IMR-90 (cell line): ENCODE measurements at places on chromosomes 11 and 22. TPM values are rescaled to one million over a fixed set of nuclear protein-coding genes. Genes with fewer than 3 reads are reported as not detected.

GRCh38 chr11:135006800-135007199 is 594.8 kb upstream of the B3GAT1 start:
- no peak for DNase-seq

- DNase-seq, result no peak
Observed at GRCh38 chr11:6574816-6575715, 28.4 kb downstream of the RRP8 start.

GRCh38 chr11:91819777-91820176 is 404.8 kb upstream of the FAT3 start:
- no peak for DNase-seq

- no peak for DNase-seq
Observed at GRCh38 chr11:84144531-84144930, 858.4 kb upstream of the CCDC90B start.

DNA sequence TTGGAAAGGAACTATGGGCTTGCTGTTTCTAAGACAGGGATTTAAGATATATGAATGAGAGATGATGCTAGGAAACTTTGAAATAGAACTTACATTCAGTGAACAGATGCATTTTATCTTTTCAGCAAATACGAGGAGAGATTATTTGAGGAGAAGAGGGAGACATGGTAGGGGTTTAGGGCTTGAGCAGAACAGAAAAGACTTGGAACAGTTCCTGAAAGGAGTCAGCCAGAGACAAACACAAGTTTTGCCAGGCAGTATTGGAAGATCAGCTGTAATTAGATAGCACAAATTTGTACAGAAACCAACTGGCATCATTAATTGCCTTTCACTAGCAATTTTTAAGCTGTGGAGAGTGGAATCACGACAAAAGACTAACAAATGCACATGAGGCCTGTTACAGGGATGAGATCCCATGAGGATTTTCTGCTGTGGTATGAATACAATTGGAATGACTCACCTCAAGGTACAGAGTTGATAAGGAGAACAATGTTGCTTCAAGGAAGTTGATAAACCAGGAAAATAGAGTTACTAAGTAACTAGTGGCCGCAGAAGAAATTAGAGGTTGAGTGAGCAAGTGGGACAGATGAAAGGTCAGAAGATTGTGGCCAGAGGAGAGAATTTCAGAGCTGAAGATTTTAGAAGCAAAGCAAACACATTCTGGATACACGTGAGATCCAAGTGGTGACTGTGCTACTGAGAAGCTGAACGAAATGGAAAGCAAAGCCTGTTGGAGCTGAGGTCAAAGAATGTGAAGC is 67.9 kb downstream of the CYB5R2 start:
- DNase-seq, result peak; percentile 62

GRCh38 chr11:75924966-75925784 is 110.2 kb downstream of the UVRAG start:
- DNase-seq, result no peak

- no peak for DNase-seq
Observed at GRCh38 chr11:44334356-44335004, 24.5 kb upstream of the ALX4 start.

DNA sequence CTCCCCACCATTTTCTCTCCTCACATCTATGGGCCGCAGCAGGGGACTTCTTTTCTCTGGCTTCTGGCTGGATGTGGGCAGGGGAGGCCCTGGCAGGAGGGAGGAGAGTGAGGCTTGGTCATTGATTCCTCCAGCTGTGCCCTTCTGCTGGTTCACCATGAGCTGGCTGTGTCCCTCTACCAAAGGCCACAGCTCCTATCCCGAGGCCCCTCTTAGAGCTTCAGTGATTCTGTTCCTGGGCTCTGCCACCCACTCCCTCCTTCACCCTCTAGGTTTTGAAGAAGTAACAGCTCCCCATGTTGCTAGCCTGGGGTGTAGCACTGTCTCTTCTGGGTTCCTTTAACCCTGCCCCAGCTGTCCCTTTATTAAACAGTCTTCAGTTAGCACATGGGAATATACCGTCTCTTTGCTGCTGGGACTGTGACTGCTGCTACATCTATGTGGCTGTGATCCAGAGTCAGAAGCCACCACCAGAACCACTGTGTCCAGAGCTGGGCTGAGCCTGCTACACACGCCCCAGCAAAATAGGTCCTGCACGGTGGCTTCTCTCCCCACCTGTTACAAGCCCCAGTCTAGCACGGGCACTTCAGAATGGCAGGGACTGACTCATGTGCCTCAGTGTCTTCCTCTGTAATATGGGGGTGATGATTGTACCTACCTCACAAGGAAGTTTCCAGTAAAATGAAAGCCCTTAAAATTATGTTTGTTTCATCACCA is 578 bp upstream of the PARVG start:
- DNase-seq, result no peak

- no peak for DNase-seq
Observed at GRCh38 chr22:24321999-24322398, 51.4 kb downstream of the SPECC1L start.

GRCh38 chr11:67521924-67522323 is 1.3 kb downstream of the CABP2 start:
- DNase-seq, result no peak

- DNase-seq, result no peak
Observed at GRCh38 chr11:60926500-60926899, 2.2 kb downstream of the TMEM132A start.

GRCh38 chr22:39646398-39647063 is 76.0 kb downstream of the CACNA1I start:
- DNase-seq, result no peak

DNA sequence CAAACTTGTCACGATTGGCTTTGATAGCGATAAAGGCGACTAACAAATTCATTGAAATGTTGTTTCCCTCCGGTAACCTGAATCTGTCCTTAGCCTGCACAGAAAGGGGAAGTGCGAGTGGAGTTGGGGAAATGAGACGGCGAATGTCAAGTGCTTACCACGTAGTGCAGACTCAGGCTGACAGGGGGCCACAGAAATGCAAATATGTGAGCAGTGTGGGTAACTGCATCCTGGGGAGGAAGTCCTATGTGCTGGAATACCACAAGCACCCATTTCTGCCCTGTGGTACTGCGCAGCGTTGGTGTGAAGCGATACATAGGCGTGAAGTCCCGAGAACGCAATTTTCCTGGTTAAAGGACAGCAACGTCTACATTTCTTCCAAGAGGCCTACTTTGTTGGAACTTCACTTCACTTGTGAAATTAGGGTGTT is 869 bp upstream of the EIF4ENIF1 start:
- peak; percentile 79 for DNase-seq

DNA sequence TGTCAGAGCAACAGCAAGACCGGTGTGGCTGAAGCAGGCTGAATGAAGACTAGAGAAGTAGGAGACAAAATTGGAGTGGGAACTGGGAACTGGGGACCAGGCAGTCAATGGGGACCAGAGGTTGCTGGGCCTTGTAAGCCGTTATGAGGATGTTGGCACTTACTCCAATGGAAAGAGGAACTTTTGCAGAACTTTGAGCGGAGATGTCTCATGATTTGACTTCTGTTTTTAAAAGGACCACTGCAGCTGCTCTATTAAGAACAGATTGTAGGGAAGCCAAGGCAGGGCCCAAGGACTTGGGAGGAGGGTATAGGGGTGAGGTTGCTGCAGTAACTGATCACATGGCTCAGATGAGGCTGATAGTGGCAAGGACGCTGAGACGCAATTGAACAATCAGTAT is 34.2 kb downstream of the IL18 start:
- no peak for DNase-seq

DNA sequence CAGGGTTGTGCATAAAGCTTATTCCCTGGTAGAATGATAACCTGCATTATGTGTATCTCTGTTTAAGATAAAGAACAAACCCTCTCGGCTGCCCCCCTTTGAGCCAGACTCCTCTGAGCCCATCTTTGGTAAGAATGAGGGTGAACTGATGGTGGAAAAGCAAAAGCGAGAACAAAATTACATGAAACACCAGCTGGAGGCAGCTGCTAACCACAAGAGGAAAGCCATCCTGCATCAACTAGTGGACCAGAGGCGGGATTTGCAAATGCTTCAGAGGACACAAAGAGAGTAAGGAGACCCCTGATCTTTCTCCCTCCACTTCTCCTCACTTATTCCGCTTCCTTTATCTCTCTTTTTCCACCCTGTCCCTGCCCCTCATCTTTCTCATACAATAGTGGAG is 40.3 kb downstream of the CCDC81 start:
- no peak for DNase-seq

GRCh38 chr11:62896049-62896448 is 15.4 kb downstream of the SLC3A2 start:
- no peak for DNase-seq

DNA sequence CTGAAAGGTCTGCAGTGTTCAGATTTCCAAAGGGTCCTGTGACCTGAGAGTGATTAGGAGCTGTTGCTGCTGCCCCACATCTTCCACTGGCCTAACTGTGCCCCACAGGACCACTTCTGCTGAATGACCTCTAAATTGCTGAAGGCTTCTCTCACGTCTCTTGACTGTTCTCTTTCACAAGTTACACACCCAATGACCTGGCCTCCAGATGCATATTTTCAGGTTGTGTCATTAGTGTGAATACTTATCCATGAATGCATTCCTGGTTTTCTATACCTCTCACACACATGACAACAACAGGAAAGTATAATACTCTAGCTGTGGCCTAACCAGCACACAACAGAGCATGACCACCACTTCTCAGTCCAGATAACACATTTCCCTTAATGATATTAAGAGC is 15.4 kb downstream of the PRR14L start:
- DNase-seq, result peak; percentile 85

DNA sequence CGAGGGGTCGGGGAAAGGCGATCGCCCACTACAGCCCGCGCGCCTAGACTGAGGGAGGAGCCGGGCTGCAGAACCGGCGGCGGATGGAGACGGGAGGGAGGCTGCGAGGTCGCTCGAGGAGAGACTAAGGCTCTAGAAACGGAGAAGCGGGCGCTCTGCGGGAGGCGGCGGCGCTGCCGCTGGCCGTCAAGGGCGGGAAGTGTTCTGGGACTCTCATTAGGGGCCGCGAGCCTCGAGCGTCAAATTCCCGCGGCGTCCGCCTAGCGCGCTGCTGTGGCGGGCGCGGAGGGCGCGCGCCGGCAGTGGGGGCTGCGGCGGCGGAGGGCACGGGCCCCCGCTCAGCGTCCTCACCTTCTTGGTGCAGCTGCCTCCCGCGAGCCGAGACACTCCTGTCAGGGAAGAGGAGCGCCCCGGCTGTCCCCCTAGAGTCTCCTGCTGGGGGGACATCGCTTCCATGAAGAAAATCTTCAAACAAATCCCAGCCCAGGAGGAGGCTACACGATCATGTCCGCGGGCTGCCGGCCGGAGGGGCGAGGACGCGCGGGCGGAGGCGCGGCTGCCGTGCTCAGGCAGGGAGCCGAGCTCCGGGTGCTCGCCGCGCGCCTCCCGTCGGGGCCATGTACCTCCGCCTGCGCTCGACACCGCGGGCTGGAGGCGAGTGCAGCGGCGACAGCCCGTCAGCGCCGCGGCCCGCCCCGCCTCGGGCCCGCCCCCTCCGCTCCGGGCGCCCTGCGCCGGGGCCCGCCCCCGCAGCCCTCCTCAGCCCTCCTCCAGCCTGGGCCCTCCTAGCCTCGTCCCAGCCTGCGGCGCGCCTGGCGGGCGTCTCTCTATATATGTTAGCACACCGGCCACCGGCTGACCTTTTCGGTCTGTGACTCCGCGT is at the start of gene ARHGAP20:
ARHGAP20 (minus strand) TSS at position 662 of the 883 bp plus-strand sequence; CDS start at position 456, 206 bp downstream.
- peak; percentile 71 for DNase-seq

DNA sequence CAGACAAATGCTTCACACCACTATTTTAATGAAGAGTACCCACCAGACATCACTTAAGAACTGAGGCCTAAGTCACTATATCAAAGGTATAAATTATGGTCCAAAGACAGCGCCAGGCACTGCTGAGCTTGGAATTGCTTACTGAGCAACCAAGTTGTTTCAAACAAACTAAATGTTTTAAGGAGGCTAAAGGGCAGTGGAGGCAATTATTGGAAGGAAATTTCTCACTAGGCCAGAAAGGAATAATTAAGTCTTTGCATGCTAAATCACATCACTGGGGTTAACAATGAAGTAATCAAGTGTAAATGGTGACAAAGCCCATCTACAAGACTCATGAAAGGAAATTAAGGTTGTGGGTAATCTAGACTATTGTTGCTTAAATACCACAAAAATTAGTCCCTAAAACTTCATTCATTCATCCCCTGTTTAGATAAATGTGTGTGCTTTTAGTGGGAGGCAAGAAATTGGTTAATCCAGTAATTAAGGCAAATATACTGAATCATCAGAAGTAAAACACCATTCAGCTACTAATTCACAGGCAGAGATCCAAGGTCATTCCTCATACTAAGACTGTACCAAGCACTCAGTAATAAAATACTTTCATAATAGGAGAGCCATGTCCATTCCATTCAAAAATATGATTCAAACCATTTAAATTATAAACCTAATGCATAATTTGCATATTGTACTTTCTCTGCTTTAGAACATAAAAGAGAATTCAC is 21.2 kb downstream of the LGR4 start:
- DNase-seq, result no peak

- DNase-seq, result no peak
Observed at GRCh38 chr11:2271077-2271326, 614 bp upstream of the ASCL2 start.

DNA sequence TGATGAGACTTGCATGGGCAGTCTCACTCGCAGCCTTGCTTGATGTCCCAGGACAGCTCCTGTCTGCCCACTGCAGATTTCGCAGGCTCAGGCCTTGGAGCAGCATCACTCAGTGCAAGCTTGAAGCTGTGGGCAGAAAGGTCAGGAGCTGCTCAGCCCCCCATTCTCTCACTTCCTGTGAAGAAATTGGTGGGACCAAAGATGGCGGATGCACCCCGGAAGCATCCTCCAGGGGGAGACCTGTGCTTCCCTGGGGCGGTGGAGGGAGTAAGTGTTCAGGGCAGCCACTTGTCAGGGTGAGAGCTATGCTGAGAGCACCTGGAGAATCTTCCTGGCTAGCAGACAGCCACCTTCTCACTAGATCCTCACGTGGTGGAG is 11.3 kb downstream of the PLAAT2 start:
- DNase-seq, result no peak

- DNase-seq, result no peak
Observed at GRCh38 chr11:34203377-34203871, 98.0 kb downstream of the NAT10 start.

PITPNM1 gene
- 4.7 and 5.0 TPM in 2 replicates for total RNA-seq

C11orf16 gene
- total RNA-seq, result not detected in 2 replicates

CCT8L2 gene
- total RNA-seq, result not detected in 2 replicates

CSNK2A3 gene
- total RNA-seq, result 3.2 and 3.9 TPM in 2 replicates

CHST1 gene
- not detected in 2 replicates for total RNA-seq

CCDC15 gene
- 2.0 and 2.5 TPM in 2 replicates for total RNA-seq

CATSPERZ gene
- not detected in 2 replicates for total RNA-seq

SLC1A2 gene
- total RNA-seq, result 0.54 and 0.56 TPM in 2 replicates

E2F8 gene
- 1.1 TPM in 2 replicates for total RNA-seq

BANF1 gene
- total RNA-seq, result 35.0 and 36.6 TPM in 2 replicates

SMIM35 gene
- total RNA-seq, result not detected in 2 replicates

MUC5AC gene
- not detected in 2 replicates for total RNA-seq
